ENCODE measurements at places on chromosomes 16 and 17. TPM values are rescaled to one million over a fixed set of nuclear protein-coding genes. Genes with fewer than 3 reads are reported as not detected.

Gene CCL1
- not detected for total RNA-seq

Gene KRT32
- total RNA-seq, result not detected

Gene NACA2
- total RNA-seq, result not detected

Gene ORMDL3
- 30.3 TPM for total RNA-seq

Gene MT1X
- 7.0 TPM for total RNA-seq
